WTC11 (cell line): ENCODE measurements at places on chromosomes 12 and 14.

- peaks cover 3% of the 10 kb centered on the region; the same call in 1 of the 2 replicates for H3K4me1 ChIP-seq
- no peak for DNase-seq
- H3K36me3 ChIP-seq = peaks cover 27% of the 10 kb centered on the region
- H3K27ac ChIP-seq = no peak overlapping the region
- H3K4me3 ChIP-seq = no peak overlapping the region
- no peaks in the 10 kb centered on the region; the same call in 1 of the 2 replicates for H3K27me3 ChIP-seq
Measured at GRCh38 chr12:60035835-60036234, 440.0 kb downstream of the SLC16A7 start.

- no peaks in the 10 kb centered on the region for H3K27me3 ChIP-seq
- H3K36me3 ChIP-seq = peaks cover 3% of the 10 kb centered on the region; the same call in 1 of the 2 replicates
- H3K27ac ChIP-seq = no peak overlapping the region
Measured at GRCh38 chr12:42056130-42056529, 88.5 kb downstream of the GXYLT1 start.

DNA sequence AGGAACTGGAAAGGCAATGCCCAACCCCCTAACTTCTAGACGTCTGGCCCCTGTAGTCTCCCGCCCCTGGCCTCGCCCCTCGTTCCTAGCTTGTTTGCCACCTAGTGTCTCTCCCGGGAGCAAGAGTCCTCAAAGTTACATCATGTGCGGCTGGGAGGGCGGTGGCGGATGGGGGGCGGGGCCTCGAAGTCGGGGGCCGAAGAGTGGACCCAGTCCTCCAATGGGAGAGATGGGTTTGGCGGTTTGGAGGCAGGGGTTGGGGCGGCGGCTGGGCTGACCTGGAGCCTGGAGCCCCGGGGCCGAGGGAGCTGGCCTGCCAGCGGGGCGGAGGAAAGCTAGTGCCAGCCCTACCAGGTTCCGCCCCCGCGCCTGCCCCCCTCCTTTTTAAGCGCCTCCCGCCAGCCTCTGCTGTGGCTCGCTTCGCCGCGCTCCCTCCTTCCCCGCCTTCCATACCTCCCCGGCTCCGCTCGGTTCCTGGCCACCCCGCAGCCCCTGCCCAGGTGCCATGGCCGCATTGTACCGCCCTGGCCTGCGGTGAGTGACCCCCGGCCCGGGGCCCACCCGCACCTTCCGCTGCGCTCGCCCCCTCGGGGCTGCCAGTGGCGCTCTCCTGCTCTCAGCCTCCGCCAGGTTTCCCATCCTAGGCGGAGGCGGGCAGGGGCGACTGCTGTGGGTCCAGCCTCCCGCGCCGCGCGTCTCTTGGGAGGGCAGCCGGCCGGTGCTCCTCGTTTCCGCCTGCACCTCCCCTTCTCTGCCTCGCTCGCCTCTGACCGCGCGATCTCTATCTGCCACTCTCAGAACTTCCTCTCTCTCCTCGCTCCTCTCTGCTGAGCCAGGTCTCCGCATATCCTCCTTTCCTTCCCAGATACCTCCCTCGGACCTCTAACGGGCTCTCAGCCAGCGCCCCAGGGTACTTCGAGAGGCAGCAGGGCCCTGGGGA lies at the start of gene PCK2:
PCK2 (plus strand) TSS at position 411 of the 940 bp plus-strand sequence; CDS start at position 506, 95 bp downstream.
- peak within 1 kb of the TSS; percentile 98 for H3K4me3 ChIP-seq
- peak; percentile 98 for DNase-seq
- H3K27me3 ChIP-seq = peaks cover 10% of the 10 kb centered on the region

- peak; percentile 17 for DNase-seq
- H3K4me1 ChIP-seq = peaks cover 10% of the 10 kb centered on the region
- H3K27me3 ChIP-seq = no peaks in the 10 kb centered on the region
- H3K4me3 ChIP-seq = no peak overlapping the region
Measured at GRCh38 chr12:43937947-43938346, 102.1 kb downstream of the TMEM117 start.

- H3K36me3 ChIP-seq = peaks cover 10% of the 10 kb centered on the region
- no peak for DNase-seq
- H3K27ac ChIP-seq = peak overlapping the region; percentile 90
- H3K27me3 ChIP-seq = no peaks in the 10 kb centered on the region; the same call in 1 of the 2 replicates
Measured at GRCh38 chr12:121794534-121795033, 1.1 kb upstream of the RHOF start.

DNA sequence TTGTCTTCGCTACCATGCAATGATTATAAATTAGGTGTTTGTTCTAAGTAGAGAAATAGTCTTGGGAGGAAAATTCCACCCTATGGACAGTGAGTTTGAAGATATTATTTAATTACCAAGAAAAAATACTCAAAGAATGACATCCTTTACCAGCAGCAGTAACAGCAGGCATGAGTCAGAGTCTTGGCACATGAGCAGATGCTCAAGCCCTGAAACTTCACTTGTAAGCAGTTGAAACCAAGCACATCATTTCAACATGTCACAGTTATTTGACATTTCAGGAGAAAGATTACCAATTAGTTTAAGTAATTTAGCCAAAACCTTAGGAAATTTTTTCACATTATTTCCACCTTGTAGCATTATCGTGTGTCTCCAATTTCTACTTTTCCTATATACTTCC lies 99.2 kb downstream of the C12orf50 start:
- peaks cover 14% of the 10 kb centered on the region for H3K27me3 ChIP-seq
- no peak overlapping the region for H3K27ac ChIP-seq
- H3K36me3 ChIP-seq = no peaks in the 10 kb centered on the region
- DNase-seq = no peak
- H3K4me1 ChIP-seq = no peaks in the 10 kb centered on the region

- no peak overlapping the region for H3K4me3 ChIP-seq
- H3K4me1 ChIP-seq = peaks cover 15% of the 10 kb centered on the region
- peaks cover 11% of the 10 kb centered on the region for H3K27me3 ChIP-seq
- no peak for DNase-seq
- 0 out of 2 replicates have a peak, but pooled peaks cover 2% of the 10 kb centered on the region for H3K36me3 ChIP-seq
- no peak overlapping the region for H3K27ac ChIP-seq
Measured at GRCh38 chr12:124774054-124774461, 89.6 kb downstream of the SCARB1 start.

GRCh38 chr14:57009585-57010515 lies 199.6 kb upstream of the OTX2 start:
- DNase-seq = no peak
- 0 out of 2 replicates have a peak, but pooled peaks cover 2% of the 10 kb centered on the region for H3K27me3 ChIP-seq
- H3K27ac ChIP-seq = no peak overlapping the region
- H3K36me3 ChIP-seq = peaks cover 28% of the 10 kb centered on the region

DNA sequence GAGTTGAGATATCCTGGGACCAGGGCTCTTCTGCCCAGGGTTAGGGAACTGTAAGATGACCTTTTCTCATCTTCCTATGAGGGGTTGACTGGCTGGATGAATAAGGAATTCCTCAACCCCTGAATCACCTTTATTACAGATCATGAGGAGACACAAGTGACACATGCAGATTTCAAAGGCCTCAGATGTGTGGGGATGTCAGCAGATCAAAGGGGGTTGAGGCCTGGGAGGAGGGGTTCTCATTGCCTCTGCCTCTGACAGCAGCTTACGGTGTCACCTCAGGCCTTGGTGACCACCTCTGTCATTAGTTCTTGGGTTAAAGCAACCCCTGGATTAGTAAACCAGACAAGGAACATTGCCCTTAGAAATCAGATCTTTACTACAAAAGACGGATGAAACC lies 2.1 kb upstream of the KRT72 start:
- no peak overlapping the region for H3K4me3 ChIP-seq
- no peak for DNase-seq
- H3K27me3 ChIP-seq = peaks cover 33% of the 10 kb centered on the region
- no peaks in the 10 kb centered on the region for H3K4me1 ChIP-seq
- H3K36me3 ChIP-seq = no peaks in the 10 kb centered on the region

DNA sequence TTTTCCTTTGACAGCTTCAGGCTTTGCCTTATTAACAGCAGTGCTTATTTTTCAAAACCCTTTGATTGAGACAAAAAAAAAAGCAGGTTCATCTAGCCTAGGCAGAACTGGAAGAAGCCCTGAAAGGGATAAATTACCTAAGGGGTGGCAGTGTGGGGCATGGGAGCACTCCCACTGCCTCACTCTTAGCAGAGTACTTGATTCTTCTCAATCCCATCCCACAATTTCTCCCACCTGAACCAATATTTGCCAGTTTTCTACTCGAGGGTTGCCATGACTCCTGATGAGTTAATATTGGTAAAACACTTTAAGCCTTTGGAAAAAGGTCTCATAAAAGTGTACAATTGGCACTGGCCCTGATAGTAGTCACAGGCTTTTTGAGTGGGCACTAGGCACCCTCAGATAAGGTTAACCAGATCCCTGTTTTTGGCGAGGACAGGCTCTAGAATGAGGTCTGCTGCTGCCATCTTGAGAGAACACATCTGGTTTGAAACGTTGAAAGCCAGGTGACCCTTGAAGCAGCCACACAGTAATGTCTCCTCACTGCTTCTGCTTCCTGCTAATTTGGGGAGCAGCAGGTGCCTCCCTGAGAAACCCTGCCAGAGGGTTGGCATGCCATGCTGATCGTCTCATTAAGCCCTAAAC lies 320.0 kb downstream of the RAD51B start:
- H3K27ac ChIP-seq = peak overlapping the region; percentile 73; the same call in 1 of the 2 replicates
- no peaks in the 10 kb centered on the region for H3K36me3 ChIP-seq
- no peak overlapping the region for H3K4me3 ChIP-seq
- H3K4me1 ChIP-seq = peaks cover 46% of the 10 kb centered on the region

- H3K36me3 ChIP-seq = no peaks in the 10 kb centered on the region
- no peak for DNase-seq
- no peak overlapping the region for H3K4me3 ChIP-seq
- peaks cover 18% of the 10 kb centered on the region for H3K27me3 ChIP-seq
Measured at GRCh38 chr12:109150124-109150640, 33.8 kb downstream of the ACACB start.
